ENCODE measurements at places on chromosomes 7 and 10.

- DNase-seq, result no peak
- H3K4me1 ChIP-seq, result no peaks in the 10 kb centered on the region
- no peaks in the 10 kb centered on the region for H3K36me3 ChIP-seq
- H3K27ac ChIP-seq, result no peak overlapping the region
Measured at GRCh38 chr7:18140943-18141342, 113.3 kb upstream of the PRPS1L1 start.

DNA sequence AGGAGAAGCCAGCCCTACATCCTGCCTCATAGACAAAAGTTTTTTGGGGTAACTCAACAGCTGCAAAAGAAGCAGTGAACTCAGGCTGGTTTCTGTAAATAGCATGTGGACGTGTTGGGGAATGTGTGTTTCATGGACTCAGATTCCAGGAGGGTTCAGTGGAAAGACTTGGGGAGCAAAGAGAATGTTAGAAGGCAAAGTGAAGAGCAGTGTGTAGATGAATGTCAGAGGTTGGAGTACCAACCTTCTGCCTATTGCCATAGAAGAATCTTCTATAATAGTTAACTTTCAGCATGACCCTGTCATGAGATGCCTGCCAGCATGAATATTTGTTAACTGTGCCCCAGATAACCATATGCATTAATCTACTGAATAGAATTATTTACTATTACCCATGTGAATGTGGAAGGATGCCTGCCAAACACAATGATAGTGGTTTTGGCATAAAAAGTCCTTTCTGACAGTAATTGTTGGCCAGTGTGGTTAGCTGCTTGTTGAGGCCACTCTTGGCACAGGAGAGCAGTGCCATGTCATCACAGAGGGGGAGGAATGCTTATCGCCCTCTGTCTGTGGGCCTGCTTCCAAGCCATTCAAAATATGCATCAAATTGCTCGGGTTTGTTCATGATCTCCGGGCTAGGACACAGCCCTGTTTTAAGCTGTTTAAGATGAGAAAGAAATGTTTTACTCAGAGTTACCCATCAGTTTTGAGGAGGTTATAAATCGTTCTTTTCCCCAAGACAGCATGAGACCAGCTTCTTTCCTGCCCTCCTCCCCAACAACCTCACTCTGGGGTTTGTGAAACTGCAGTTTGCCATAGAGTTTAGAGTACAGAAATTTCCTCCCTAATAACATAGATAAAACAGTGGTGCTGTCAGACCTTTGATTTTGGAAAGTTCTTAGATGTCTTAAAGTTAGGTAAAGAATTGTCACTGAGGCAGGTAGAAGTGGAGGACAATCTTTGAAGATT is 165.3 kb downstream of the WNT2 start:
- no peak for DNase-seq
- H3K36me3 ChIP-seq, result no peaks in the 10 kb centered on the region
- no peaks in the 10 kb centered on the region for H3K27me3 ChIP-seq
- H3K4me1 ChIP-seq, result peaks cover 21% of the 10 kb centered on the region
- no peak overlapping the region for H3K4me3 ChIP-seq

DNA sequence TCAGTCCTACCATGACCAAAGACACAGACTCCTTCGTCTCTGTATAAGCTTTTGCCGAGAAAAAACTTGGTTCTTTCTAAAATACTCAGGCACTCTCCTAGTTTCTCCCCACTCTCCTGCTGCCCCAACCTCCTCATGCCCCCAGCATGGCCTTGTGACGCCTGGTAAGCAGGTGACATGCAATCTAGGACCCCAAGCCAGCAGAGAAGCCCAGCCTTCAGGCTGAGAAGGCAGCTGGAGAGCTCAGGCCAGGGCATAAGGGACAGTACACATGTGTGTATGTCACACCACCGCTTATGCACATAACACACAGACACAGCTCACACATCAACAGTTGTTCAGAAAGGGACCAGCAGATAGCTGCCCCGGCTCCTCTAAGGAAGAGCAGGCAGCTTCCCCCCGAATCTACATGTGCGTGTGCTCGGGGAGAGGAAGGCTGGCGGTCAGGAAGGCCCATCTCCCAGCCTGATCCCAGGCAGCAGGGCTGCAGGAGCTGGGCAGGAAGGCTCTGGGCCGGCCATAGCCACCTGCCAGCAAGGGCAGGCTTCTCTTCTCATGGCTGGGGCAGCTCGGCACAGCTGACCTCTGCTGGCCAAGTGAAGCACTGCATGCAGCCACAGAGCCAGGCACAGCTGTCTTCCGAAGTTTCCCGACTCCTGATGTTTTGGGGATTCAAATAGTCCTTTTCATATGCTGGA is 8.5 kb downstream of the DDX56 start:
- no peaks in the 10 kb centered on the region for H3K4me1 ChIP-seq
- H3K27ac ChIP-seq, result no peak overlapping the region
- no peaks in the 10 kb centered on the region for H3K27me3 ChIP-seq
- H3K36me3 ChIP-seq, result peaks cover 49% of the 10 kb centered on the region
- H3K4me3 ChIP-seq, result no peak overlapping the region

- H3K36me3 ChIP-seq, result no peaks in the 10 kb centered on the region
- no peak overlapping the region for H3K4me3 ChIP-seq
- no peaks in the 10 kb centered on the region for H3K4me1 ChIP-seq
- no peak overlapping the region for H3K27ac ChIP-seq
- no peak for DNase-seq
- no peaks in the 10 kb centered on the region for H3K27me3 ChIP-seq
Measured at GRCh38 chr7:117402109-117402508, 25.2 kb downstream of the ASZ1 start.

GRCh38 chr10:36606234-36606839 is 519.1 kb upstream of the ANKRD30A start:
- no peaks in the 10 kb centered on the region for H3K27me3 ChIP-seq
- no peaks in the 10 kb centered on the region for H3K4me1 ChIP-seq
- H3K4me3 ChIP-seq, result no peak overlapping the region

GRCh38 chr10:89389254-89389653 is 3.2 kb upstream of the IFIT1 start:
- peaks cover 16% of the 10 kb centered on the region for H3K4me1 ChIP-seq
- no peak overlapping the region for H3K27ac ChIP-seq
- H3K4me3 ChIP-seq, result no peak overlapping the region
- no peak for DNase-seq
- no peaks in the 10 kb centered on the region for H3K36me3 ChIP-seq
- no peaks in the 10 kb centered on the region for H3K27me3 ChIP-seq

DNA sequence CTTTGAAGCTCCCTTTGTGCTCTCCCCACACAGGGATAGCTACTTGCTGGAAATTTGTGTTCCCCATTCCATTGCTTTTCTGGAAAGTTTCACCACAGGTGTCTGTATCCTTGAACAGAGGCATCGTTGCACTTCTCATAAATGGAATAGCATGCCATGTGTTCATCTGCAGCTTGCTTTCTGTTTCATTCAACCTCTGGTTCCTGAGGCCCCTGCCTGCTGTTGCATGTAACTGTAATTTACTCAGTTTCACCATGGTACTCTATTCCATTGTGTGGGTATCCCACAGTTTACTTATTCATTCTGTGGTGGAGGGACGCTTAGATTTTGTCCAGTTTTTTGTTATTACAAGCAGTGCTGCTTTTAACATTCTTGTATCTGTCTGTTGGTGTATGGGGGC is 32.0 kb downstream of the EEPD1 start:
- H3K36me3 ChIP-seq, result no peaks in the 10 kb centered on the region
- H3K27ac ChIP-seq, result no peak overlapping the region
- H3K4me3 ChIP-seq, result no peak overlapping the region
- DNase-seq, result no peak
- H3K27me3 ChIP-seq, result no peaks in the 10 kb centered on the region

DNA sequence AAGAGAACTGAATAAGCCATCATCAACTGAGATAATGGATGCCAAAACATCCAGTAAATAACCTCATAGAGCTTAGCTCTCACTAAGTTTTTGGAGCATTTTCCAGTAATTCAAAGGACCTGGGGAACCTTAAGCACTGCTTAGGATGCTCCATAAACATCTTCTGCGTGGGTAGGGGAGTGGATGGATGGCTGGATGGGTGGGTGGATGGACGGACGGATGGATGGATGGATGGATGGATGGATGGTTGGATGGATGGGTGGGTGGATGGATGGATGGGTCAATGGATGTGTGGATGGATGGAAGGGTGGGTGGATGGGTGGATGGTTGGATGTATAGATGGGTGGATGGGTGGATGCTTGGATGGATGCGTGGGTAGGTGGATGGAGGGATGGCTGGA is 9.0 kb downstream of the CYP2E1 start:
- no peaks in the 10 kb centered on the region for H3K36me3 ChIP-seq
- H3K27me3 ChIP-seq, result no peaks in the 10 kb centered on the region
- H3K4me3 ChIP-seq, result no peak overlapping the region
- no peak for DNase-seq

- peaks cover 7% of the 10 kb centered on the region for H3K4me1 ChIP-seq
- H3K36me3 ChIP-seq, result no peaks in the 10 kb centered on the region
Measured at GRCh38 chr7:101973130-101973529, 155.7 kb downstream of the CUX1 start.
